HTR-8/SVneo (cell line): ENCODE measurements at places on chromosomes 2 and 18.

DNA sequence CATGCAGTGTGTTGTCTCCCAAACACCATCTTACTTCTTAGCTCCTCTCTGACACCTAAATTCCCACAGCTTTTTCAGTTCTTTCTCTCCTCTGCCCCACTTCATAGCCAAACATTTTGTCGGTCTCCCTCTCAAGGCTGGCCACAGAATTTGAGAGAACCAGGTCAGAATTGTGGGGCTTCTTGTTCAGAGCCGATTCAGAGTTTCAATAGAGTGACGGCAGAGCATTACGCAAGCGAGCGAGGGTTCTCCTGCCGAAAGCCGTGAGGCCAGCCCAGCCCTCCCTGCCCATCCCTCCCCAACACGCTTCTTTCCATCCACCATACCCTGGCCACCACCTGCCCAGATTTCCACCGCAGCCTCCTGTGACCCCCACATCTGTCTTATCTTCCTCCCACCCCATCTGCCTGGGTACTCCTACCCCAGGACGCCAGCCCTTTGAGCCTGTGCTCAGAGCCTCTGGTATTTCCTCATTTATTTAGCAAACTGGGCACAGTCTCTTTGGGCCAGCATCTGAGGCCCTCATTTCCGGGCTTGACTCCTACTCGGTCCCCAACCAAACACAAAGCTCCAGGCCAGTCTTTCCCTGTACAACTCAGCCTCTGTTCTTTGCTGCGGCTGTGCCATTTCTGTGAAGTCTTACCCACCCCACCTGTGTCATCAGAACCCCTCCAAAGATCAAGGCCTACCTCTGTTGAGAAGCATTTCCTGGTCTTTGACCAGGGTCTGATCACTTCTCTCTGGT is 70.0 kb upstream of the MAP4K4 start:
- no peak for DNase-seq

GRCh38 chr2:182767578-182767977 is 51.5 kb downstream of the DNAJC10 start:
- peak; percentile 8 for DNase-seq

DNA sequence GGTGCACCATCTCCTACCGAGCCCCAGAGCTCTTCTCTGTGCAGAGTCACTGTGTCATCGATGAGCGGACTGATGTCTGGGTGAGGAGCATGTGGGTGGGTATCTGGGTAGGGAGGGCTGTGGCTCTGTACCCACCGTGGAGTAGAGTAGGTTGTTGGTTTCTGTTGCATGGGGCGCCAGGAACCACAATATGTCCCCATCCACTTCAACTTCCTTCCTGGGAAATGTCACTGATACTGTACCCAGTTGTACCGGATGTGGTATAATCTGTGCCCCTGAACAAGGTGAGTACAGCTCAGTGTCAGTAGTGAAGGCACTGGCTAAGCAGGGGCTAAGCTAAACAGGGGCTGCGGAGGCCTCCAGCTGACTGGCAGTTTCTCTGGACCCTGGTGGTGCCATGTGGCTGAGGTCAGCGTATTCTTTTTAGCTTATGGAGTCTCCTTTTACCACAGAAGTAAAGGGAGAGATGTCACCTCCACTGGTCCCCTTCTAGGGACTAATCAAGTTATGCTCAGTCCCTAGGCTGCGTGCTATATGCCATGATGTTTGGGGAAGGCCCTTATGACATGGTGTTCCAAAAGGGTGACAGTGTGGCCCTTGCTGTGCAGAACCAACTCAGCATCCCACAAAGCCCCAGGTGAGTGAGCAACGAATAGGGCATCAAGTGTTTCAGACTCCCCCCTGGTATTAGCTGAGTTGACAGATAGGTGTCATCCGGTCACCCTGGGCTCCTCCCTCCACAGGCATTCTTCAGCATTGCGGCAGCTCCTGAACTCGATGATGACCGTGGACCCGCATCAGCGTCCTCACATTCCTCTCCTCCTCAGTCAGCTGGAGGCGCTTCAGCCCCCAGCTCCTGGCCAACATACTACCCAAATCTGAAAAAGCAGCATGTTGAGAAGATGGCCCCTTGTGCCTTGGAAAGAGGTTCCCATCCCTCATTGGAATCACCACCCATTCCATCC is 2.7 kb downstream of the STK16 start:
- no peak for DNase-seq

DNA sequence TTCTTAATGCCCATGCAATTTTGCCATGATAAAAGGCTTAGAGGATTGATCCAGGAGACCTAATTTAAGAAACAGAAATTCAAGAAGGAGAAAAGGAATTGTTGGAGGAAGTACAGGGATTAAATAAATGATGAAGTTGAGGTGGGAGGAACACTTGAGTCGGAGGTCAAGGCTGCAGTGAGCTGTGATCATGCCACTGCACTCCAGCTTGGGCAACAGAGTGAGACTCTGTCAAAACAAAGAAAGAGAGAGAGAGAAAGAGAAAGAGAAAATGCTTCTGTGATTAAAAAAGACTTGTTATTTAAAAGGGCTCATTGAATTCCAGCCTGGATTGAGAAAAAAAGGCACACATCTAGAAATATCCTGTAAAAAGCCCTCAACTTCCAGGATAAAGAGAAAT is 123.2 kb downstream of the B3GNT2 start:
- DNase-seq = no peak

DNA sequence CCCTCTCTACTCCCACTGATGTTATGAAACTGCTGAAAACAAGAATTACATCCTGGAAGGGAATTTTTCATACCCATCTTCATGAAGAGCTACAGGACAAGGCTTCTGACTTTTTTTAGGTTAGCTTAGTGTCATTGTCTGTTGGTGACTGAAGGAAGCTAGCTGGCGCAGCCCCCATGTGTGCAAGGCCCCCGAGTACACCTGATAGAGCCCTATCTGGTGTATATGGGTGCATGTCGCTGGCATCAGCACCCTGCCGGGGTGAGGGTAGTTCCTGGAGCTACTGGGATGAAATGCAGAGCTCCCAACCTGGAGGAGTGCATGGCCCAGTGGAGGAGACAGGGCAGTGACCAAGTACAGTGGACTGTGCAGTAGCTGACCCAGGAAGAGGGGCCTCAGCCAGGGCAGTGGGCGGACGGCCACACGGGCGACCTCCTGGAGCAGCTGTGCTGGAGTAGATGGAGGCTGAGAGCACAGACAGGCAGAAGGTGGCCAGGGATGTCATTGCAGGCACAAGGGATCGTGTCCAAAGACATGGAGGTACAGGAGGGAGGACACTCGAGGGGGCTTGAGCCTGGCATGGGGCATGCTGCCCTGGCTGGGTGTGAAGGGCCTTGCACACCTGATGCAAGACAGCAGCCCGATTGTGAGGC is 12.1 kb downstream of the IMPA2 start:
- DNase-seq = no peak

- DNase-seq = no peak
Measured at GRCh38 chr2:27717070-27717795, 53.5 kb downstream of the SLC4A1AP start.

DNA sequence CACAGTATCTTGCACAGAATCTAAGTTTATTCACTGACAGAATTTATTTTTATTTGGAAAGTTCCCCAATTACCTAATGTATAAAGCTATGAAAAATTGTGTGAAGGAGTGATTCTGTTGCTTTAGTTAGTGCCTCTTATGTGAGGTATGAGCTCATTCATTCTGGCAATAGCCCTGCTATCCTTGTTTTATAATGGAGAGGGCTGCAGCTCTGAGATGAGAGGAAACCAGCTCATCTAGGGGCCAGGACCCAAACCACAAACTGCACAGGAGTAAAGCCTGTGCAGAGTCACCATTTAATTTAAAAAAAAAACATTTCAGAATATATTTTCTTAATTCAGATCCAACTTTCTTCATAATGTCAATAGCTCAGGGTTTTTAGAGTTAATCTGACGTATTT is 383.0 kb downstream of the TMEM182 start:
- no peak for DNase-seq

GRCh38 chr2:38446418-38446817 is 69.3 kb upstream of the ATL2 start:
- no peak for DNase-seq

GRCh38 chr2:102620332-102620731 is 979 bp downstream of the SLC9A2 start:
- DNase-seq = no peak

DNA sequence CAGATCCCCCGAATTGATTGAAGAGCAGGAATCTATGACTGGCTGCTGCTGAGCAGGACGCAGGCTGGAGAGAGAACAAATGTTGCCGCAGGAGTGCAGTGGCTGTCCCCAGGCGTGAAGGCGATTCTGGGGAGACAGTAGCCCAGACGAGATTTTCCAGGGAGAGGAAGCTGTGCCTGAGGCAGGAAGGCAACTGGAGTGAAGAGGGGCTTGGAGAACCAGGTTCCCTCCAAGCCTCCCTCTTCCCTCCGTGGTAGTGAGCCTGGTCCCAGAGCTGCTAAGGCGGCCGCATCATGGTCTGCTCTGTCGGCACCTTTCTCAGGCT is 1.3 kb upstream of the NPPC start:
- DNase-seq = no peak

GRCh38 chr18:67938660-67939059 is 422.1 kb upstream of the DSEL start:
- no peak for DNase-seq

DNA sequence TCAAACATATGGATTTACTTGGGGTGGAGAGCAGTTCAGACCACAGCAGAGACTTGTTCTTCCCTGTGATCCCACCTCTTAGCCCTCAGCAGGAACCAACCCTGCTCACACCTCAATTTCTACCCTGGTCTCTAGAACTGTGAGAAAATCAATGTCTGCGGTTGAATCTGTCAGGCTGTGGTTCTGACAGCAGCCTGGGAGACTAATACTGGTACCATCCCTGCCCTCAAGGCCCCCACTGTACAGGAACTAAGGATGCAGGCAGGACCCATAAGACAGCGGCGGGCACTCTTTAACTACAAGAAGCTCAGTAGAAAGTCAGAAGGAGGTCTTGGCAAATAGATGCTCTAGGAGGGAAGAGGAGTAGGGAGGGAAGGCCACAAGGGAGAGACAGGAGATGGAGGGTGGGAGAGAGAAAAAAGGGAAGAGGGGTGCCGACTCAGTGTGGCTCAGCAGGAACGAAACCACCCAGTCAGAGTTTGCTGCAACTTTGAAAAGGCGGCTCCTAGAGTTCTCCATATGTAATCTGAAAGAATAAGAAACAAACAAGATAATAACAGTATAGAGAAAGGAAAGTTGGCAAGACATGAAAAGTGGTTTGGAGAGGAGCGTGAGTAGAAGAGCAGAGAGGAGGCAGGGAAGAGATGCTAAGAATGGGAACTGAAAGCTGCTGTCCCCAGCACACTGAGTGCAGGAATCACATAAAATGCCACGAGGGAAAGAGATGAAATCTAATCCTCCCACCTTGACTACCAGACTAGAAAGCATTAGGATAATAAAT is 323.9 kb upstream of the ID2 start:
- no peak for DNase-seq

GRCh38 chr2:231200805-231201474 is 2.5 kb downstream of the ARMC9 start:
- peak; percentile 59 for DNase-seq

DNA sequence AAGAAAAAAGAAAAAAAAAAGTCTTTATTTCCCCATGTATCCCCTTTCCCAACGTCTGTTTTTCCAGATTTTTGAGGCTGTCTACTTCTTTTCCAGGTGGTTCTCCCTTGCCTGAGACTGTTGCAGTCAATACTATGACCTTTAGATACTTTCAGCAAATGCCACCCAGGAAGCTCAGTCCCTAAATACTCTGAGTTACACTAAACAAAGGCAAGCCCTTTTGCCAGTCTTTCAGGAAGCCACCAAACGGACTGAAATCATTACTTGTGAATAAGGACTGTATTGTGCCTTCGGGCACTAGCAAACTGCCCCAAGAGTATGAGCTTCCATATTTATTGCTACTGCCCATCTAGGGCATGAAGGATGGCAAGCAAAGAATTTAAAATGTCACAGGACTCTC is 621.3 kb downstream of the SUCLG1 start:
- DNase-seq = no peak

DNA sequence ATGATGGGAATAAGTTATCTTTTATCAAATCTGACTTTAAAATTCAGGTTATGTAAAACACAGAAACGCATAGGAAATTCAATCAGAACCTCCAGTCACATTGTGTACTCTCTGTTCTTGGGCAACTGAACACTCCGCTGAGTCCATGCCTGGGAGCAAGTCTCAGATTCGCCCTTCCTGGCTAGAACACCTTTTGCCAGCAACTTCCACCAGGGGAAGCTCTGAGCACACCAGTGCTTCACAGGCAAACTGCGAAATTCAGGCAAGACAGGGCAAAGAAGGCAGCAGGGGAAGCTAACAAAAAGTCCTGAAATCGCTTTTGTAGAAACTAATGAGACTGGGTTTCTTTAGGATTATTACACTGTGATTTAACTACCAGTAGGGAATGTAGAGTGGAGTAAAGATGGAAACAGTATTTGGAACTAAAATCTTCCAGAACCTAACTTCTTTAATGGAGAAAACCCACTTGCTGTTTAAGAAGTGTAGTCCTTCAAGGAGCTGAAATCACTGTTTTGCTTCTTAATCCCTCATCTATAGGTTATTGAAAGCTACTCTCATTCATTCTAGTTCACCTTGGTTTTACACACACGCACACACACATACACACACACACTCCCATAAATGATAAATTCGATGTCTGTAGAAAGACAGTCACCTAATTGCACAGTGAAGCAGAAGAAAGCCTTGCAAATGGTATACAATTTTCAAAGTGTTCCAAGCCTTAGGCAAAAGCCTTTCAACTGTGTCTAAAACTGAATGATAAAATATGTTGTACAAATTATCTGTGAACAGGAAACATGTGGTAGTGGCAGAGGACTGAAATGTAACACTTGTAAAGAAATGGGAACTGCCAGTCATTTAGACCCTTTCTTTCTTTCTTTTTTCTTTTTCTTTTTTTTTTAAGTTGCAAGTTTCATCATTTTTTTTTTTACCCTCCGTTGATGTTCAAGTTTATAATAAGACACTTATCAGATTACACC is 214.5 kb downstream of the TMEM182 start:
- DNase-seq = peak; percentile 1

DNA sequence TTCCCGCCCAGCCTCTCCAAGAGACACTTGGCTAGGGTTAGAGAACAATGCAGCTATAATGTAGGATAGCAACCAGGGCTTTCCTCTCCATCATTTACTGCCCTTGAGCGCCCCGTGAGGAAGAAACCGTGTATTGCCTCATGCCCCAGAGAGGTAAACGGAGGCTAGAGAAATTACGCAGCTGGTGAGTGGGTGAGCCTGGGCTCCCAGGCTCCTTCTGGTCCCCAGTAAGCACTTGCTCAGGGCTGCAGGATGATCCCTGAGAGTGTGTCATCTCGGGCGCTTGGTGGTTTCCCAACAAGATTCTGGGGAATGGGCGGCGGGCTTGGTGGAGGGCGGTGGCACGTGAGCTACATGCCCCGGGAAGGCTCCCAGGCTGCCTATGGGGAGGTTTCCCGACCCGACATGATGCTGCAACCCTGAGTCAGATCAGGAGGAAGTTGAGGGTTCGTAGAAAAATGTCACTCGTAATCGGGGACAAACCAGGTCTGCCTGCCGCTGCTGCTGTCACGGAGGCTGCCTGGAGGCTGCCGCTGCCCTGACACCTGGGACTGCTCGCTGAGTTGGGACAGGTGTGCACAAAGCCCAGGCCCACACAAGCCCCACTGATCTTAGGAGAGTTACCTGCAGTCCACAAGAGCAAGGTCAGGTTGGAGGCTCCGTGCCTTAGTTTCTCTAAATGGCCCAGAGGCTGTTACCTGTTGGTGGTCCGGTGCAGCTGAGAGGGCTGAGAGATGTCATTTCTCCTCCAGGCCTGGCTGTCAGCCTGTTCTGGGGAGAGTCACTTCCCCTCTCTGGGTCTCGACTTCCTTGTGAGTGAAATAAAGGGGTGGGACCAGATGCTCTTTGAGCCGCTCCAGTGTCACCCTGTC is at the start of gene GPR55:
Gene GPR55, minus strand, starts transcription at position 773 of the 872 bp plus-strand sequence. CDS start 14,280 bp downstream, outside the sequence.
- no peak for DNase-seq

GRCh38 chr2:218812861-218813260 is 18.7 kb downstream of the PRKAG3 start:
- DNase-seq = no peak
